Cerebellar nuclear complex (tissue), 1 donor: ENCODE measurements at places on chromosomes 1 and 21.
A peak's percentile ranks its signal among the peaks of the same experiment; 100 is the strongest.

GRCh38 chr1:232577772-232578171, 52.2 kb downstream of the SIPA1L2 start:
- no peak for DNase-seq

DNA sequence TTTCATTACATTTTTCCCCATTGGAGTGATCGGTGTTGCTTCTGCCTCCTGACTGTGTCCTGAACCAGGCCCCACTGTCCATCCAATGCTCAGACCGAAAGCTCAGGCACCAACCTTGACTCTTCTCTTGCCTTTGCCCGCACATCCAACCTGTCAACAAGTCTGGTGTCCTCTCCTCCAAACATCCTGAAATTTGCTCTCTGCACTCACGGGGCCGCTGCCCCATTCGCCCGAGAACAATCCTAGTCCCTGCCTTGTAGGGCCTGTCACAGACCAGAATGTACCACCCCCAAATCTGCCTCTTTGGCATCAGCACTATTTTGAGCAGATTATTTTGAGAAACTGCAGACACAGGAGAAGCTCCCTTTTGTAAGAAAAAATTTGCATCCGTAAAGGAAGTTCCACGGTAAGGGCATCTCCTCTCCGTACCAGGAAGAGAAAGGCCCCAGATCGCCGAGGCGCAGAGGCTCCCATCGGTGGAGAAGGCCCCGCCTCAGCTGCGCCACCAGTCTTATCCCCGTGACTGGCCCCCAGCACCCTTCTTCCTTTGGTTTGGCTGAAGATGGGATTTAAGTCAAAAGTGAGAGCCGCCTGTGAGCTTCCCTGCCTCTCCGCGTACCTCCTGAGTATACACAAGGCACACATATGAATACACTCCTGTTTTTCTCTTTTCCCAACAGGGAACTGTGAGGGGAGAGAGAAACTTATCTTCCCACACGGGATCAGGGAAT, 7.1 kb downstream of the MORN1 start:
- no peak for DNase-seq

DNA sequence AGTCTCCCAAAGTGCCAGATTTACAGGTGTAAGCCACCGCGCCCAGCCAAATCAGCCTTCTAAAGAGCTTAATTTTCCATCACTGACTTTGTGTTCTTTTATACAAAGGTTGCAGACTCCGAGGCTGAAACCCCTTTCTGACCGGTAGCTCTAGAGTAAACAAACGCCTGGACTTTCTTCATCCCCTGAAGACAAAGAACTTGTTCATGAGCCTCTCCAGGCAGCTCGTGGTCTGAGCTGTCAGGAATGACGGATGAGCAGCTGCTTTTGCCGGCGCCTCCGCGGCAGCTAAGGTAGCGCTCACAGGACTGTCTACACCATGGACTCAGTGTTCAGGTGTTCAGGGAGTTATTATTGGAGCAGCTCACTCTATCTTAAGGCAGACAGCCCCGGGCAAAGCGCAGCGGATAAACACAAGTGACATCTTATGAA, 128.5 kb upstream of the ERRFI1 start:
- no peak for DNase-seq

GRCh38 chr1:86750530-86750929, 46.2 kb downstream of the SH3GLB1 start:
- DNase-seq: no peak

DNA sequence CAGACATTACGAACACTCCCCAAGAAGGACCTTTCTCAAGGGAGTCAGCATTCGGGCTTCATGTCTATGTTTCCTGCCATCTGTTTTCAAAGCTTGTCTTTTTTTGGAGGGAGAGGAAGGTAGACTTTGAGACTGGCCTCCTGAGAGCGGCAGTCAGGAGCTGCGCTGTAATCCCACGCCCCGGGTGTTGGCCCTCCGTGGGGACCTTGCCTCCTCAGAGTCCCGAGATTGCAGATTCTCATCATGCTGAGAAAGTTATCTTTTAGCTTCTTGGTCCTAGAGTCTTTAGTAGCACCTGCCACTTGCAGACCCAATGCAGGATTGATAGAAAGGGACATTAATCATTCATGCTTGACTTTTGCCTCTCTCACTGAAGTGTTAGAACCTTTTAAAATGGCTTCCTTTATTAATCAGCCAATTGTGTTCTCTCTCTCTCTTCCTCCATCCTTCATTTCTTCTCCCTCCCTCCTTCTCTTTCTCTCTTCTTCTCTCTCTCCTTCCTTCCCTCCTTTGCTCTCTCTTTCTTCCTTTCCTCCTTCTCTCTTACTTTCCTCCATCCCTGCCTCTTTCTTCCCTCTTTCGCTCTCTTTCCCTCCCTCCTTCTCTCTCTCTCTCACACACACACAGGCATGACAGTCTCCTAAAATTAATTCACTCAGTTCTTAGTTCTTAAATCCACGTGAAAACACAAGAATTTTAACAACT, 25.2 kb upstream of the GNPAT start:
- peak; percentile 11 for DNase-seq

DNA sequence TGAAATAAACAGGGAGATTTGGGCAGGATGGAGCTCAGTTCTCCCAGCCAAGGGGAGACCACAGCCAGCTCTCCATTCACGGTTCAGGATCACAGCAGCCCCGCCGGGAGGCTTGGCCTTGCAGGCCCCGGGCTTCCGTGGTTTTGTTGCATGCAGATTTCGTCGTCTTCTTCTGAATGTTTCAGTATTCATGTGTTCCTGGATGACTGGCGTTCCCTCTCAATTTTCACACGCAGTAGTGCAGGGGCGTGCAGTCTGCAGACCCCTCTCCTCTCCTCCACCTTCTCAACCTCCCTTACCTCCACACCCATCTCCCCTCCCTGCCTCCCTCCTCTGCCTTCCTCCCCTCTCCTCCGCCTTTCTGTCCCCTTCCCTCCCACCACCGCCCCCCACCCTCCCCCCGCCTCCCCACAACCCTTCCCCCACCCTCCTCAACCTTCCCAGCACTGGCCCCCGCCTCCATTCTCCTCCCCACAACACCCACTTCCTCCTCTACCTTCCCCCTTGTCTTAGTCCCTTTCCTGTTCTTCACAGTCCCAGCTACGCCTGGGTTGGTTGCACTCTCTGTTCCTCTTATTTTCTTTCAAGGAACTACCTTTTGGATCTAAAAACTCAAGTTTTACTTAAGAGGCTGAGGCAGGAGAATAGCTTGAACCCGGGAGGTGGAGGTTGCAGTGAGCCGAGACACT, 8.4 kb upstream of the SLC19A1 start:
- no peak for DNase-seq

- no peak for DNase-seq
These were observed 21.0 kb upstream of the RAP1A start for GRCh38 chr1:111598544-111598943.

GRCh38 chr1:175174309-175175102, 18.1 kb downstream of the KIAA0040 start:
- no peak for DNase-seq

DNA sequence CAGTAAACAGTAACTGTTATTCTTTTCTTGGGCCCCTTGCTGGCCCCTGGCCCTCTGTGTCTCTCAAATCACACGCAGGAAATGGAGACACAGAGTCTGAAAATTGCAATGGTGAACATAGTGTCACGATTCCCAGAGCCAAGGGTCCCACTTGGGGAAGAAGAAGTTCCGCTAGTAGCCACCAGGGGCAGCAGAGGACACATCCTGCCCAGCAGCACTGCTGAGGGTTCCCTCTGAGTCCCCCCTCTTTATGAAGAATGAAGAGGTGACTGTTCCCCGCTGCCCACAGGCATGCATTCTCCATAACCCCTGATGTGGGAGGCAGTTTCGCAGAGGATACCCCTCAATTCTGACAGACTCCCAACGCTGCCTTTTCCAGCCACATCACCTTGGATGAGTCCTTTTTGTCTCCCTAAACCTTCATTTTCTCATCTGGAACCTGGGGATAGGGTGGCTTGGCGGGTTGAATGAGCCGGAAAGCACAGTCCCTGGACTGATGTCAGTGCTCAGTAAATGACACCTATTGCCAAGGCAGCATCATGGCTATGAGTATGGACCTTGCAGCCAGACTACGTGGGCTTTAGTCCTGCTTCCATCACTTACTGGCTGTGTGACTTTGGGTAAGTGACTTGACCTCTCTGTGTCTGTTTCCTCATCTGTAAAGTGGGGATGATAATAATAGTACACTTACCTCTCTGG, 238.0 kb upstream of the TMEM51 start:
- DNase-seq: no peak

DNA sequence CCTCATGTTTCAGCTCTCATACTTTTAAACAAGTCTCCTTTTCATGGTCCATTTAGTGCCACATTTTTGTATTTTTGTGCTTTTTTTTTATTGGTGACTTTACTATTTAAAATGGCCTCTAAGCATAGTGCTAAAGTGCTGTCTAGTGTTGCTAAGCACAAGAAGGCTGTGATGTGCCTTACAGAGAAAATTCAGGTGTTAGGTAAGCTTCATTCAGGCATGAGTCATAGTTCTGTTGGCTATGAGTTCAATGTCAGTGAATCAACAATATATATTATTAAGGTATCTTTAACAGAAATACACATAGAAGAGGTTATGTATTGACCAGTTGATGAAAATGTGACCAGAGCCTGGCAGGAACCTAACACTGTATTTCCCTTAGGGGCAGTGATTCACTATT, 12.8 kb upstream of the FUBP1 start:
- no peak for DNase-seq

DNA sequence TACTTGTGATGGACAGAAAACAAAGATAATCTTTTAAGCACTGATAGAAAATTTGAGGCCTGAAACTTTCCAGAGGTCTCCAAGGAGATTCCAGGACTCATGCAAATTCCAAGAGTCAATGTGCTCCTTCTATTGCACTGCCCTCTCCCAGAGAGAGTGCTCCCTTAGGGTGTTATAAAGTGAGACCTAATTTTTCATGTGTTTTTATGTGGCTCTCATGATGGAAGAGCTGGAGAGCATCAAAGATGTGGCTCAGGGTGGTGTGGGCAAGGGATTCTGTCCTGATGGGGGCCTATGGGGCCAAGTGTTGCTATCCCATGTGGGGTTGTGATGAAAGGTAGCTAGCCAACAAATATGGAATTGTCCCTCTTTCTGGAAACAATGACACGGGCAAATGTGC, 101.3 kb downstream of the PRRX1 start:
- no peak for DNase-seq

DNA sequence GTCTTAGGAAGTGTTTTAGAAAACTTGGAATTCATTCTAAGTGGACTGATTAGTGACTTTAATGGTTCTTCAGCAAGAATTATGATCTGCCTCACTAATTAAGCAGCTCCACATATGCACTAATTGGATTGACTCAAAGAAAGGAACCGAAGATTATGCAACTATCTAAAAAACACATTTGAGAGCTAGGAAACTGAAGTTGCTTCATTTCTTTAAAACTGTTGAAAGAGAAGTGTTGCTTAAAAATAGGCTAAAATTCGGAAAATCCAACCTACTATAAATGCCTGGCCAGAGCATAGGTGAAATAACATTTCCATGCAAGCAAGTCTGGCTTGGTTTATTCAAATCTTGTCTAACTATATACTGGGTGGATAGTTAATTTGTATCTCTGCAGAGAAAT, 502.9 kb upstream of the ZRANB2 start:
- DNase-seq: no peak

DNA sequence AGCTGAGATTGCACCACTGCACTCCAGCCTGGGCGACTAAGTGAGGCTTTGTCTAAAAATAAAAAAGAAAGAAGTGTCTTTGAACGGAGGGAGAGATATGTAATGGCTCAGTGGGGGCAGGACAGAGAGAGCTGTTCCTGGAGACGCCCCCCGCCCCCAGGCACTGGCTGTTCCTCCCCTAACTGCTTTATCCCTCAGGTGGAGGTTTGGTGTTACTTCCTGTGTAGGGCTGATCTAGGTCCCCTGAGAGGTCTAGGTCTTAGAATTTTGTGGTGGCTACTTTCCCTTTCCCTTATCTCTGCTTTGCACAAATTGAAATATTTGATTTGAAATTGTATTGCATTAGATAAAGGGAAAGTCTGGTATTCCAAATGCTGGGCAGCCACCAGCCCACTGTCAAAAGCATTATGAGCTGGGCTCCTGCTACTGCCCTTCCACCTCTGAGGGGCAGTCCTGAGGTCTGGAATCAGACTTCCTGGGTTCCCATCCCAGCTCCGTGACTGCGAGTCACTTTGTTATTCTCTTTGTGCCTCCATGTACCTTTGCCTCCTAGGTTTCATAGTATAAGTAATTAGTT, 134.8 kb upstream of the KIF26B start:
- no peak for DNase-seq

- DNase-seq: no peak
These were observed 2028.7 kb downstream of the NCAM2 start for GRCh38 chr21:23026878-23027277.

DNA sequence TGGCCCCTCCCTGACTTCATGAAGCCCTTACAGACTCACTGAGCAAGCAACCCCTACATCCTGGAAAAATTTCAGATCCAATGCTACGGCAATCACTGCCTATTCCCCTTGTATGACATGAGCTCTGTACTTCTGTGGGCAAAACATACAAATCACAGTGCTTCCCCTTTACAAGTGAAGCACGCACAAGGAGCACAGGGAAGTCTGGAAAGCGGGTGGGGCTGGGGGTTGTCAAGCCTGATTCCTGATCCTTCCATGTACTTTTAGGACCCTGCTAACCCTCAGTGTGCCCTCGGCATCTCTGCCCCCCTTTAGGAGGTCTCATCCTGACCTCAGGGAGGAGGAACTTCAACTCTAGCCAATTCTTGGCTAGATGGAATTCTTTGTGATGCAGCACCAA, 405.7 kb upstream of the POU3F1 start:
- no peak for DNase-seq

DNA sequence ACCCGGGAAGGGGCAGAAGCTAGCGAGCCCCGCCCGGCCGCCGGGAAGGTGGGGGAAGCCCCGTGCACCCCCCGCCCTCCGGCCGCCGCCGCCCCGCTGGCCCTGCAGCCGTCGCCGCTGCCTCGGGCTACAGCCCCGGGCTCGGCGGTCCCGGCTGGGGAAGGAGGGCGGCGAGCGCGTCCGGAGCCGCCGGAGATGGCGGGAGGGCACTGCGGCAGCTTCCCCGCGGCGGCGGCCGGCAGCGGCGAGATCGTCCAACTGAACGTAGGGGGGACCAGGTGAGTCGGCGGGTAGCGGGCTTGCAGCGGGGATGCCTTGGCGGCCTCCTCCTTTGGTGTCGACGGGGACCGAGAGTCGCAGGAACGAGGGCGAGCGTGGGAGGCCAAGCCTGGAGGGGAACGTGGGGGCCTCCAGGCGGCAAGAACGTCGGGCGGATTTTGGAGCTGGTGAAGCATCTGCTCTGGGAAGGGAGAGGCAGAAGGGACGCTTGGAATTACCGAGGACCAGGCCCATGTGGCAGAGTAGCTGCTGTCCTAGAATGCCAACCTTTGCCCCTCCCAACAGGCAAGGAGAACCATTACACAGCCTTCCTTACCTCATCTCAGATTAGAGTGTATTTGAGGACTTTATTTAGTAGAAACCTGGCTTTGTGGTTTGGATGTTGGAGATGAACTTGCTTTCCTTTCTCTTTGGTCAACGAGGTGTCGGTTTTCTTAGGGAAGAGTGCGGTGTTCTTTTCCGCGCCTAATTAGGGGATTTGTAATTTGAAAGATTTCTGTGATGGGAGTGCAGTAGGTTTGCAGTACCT, 591 bp downstream of the KCTD3 start:
- peak; percentile 35 for DNase-seq

GRCh38 chr1:10957133-10957532, 55.3 kb upstream of the TARDBP start:
- no peak for DNase-seq
